ENCODE measurements at places on chromosomes 12 and 14.

DNA sequence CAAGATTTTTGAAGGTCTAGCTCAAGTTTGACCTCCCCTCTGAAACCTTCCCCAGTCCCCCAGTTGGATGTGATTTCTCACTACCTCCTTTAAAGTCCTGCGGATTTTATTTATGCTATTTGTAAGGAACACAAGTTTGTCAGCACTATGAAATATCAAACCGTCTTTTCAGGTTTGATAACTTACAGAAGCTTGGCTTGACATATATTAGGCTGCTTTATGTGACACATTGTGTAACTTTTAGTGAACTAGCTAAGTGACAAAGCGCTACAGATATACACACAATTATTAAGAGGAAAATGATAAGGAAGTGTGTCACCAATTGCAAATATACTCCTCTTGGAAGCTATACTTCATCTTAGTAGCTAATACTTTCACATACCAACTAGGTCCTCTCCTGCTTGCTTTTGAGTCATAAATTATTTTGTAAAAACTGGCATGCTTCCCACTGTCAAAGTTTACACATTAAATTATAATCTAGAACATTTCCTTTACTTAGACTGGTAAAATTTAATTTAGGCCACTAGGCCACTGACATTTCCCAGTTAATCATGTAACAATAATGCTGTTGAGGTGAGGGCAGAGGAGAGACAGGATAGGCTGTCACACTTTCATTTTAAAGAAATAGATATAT, 149.5 kb downstream of the TMTC3 start:
- DNase-seq = no peak

DNA sequence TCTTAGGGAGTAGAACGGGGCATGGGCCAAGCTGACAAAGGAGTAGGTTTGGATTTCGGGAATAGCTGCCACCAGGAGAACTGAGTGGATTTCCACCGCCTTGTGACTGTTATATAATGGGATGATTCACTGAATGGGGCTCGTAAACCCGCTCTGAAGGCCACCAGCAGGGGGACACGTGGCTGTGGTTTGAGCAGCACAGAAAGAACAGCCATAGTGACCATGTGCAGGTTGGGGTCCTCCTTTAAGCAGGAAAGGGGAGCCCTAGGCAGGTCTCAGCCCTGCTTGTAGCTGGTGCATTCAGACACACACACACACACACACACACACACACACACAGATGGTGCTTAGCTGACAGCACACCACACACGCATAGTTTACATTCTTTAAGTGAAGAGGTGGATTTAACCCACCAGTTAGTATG, 8.6 kb upstream of the ASB2 start:
- DNase-seq = no peak

- no peak for DNase-seq
Measured at GRCh38 chr14:49044981-49045380, 541.2 kb downstream of the RPS29 start.

DNA sequence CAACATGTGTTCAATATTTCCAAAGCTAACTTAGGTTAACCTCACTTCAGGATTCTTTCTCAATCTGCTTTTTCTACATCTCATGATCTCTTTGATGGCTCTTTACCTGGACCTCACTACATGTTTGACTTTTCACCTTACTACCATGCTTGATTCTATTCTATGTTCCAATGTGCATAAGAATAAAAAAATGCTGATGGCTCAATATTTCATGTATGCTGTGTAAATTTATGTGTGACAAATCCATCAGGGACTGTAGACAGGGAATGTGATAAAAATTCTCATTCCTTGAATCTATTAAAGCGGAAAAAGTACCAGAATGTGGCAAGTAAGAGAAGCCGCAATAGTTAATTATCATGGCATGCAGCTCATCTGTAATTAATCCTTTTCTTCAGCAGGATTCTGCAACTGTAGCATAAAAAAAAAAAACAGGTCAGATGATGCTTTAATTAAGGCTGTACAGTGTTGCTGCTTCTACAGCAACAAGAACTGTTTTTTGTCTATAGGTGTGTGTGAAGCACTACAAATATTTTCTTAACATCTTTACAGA, 276.9 kb upstream of the PRKD1 start:
- no peak for DNase-seq

- DNase-seq = peak; percentile 26
Measured at GRCh38 chr14:86654558-86655184, 1124.7 kb downstream of the FLRT2 start.

DNA sequence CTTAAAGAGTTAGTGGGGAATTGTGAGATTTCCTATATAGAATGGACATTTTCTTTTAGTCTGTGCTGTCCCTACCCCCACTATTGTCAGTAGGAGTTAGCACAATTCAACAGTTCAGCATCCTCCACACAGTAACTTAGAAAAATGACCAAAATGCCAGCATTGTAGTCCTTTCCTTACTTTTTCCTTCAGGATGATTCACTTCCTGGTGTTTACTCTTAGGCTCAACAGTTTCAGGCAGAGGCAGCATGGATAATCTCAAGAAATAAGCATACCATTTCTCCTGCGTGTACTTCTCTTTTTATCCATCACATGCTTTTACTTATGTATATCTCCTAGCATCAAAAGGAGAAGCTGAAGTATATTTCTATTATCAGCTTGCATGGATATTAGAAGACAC, 683.4 kb downstream of the SLC16A7 start:
- DNase-seq = peak; percentile 81

DNA sequence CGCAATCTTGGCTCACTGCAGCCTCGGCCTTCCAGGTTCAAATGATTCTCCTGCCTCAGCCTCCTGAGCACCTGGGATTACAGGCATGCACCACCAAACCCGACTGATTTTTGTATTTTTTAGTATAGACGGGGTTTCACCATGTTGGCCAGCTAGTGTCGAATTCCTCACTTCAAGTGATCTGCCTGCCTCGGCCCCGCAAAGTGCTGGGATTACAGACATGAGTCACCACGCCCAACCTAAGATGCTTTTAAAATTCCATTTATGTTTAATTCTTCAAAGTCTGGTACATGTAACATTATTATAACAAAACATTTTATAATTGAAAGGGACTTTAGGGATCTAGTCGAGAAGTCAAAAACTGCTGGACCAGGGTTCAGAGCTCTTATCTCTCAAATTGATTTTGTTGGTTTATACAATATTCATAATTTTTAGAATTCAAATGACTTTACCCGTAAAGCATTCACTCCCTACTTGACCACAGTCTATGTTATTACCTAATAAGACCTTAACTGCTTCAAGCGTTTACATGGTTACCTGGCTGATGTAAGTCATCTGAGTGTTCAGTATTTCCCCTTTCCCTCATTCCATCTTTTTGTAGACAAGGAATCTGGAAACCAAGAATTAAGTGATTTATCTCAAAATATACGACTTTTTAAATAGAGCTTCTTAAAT, 28.2 kb downstream of the RAP1B start:
- DNase-seq = no peak
